ENCODE measurements at places on chromosomes 5 and 9. TPM values are rescaled to one million over a fixed set of nuclear protein-coding genes. Genes with fewer than 3 reads are reported as not detected.
A peak's percentile ranks its signal among the peaks of the same experiment; 100 is the strongest.

GRCh38 chr9:124454791-124455443, 4.7 kb downstream of the ADGRD2 start:
- DNase-seq = no peak

- DNase-seq = no peak
These were observed 134.8 kb downstream of the TMEM174 start for GRCh38 chr5:73307645-73308355.

GRCh38 chr5:87900419-87900818, 368.2 kb downstream of the TMEM161B start:
- DNase-seq = peak; percentile 10

- peak; percentile 37 for DNase-seq
These were observed at the start of gene ADGRD2 for GRCh38 chr9:124450241-124450924. Gene ADGRD2, plus strand, starts transcription at chr9:124450451. Its CDS starts 1,216 bp downstream, at chr9:124451667.

GRCh38 chr5:22109315-22109714, 743.8 kb downstream of the CDH12 start:
- no peak for DNase-seq

DNA sequence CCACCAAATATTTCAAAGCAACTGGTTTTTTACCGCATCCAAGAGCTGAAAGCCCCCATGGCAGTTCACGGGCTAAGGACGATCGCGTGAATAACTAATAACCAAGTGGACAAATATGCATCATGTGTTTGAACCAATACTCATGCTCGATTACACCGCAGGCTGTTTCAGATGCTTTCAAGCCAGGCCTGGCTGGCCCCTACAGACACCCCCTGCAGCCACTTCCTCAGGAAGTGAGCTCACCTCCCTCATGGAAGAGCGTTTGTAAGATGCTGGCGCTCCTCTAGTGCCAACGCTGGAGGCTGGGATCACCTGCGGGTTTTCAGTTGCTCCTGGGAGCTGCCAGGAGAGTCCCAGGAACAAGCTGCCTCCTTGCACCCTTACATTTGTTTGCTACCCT, 53.9 kb upstream of the PTCH1 start:
- peak; percentile 70 for DNase-seq

- DNase-seq = no peak
These were observed 1278.7 kb upstream of the DMAC1 start for GRCh38 chr9:9078301-9078700.

GRCh38 chr5:110738503-110738811, 350 bp upstream of the SLC25A46 start:
- DNase-seq = no peak

The ARSI gene
- 3.3 TPM for polyA plus RNA-seq

DNA sequence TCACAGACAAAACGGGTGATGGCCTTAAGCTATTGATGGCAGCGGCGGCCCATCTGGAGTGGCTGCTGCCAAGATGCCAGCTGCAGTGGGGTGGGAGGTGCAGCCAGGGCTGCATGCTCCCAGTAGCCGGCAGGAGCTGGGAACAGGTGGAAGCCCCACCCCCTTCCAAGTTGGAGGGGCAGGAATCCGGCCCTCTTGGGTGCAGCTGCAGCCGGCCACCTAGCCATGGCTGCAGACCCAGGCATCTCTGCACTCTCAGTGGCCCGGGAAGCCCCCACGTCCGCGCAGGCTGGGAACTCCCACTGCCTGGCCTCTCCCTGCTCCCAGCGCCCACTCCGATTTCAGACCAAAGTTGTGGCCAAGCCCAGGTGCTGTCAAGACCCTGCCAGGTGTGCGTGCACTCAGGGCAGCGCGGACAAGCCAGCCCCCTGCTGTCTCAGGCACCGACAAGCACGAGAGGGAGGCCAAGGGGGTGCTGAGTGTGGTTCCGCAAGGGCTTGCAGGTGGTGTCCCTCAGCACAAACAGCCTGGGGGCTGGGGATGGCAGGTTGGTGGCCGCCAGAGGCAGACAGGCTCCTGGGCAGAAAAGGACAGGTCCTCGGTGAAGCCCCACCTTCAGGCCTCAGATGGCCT, 115.1 kb upstream of the TSLP start:
- DNase-seq = no peak

DNA sequence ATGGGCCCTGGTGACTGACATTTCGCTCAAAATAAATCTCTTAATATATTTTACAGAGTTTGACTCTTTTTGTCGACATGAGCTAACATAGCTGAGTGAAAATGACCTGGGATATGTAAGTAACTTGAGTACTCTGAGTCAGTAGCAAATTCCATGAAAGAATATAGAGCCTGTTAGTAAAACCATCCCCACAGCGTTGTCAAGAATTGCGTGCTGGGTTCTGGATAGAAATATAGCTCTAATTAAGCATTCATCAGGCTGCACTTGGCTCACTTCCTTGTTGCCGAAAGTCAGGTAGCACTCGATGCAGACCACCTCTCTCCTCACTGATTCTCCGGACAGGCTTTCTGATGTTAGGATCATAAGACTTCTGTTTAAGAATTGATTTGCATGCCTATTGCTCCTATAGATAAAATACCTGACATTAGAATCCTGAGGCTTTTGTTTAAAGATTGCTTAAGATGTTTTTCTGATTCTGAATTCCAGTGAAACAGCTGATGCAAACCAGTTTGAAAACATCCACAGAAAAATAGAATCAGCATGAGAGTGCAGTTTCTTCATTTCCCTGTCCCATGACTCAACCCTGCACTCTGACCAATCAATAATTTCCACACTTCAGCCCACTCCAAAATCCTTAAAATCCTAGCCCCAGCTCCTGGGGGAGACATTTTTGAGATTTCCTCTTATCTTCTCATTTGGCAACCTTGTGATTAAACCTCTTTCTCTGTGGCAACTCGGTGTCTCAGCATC, 310.6 kb downstream of the DIRAS2 start:
- DNase-seq = peak; percentile 83

The SPATA9 gene
- polyA plus RNA-seq = 0.75 TPM

- DNase-seq = peak; percentile 53
These were observed 47.9 kb downstream of the COL5A1 start for GRCh38 chr9:134689321-134690181.

The ASPN gene
- polyA plus RNA-seq = 5.5 TPM

- DNase-seq = no peak
These were observed 382.6 kb downstream of the DTWD2 start for GRCh38 chr5:118605761-118606160.

- no peak for DNase-seq
These were observed 232.6 kb upstream of the TNC start for GRCh38 chr9:115350548-115350947.

Data from fibroblast of lung (primary cell).